ENCODE measurements at places on chromosomes 16 and 17.

DNA sequence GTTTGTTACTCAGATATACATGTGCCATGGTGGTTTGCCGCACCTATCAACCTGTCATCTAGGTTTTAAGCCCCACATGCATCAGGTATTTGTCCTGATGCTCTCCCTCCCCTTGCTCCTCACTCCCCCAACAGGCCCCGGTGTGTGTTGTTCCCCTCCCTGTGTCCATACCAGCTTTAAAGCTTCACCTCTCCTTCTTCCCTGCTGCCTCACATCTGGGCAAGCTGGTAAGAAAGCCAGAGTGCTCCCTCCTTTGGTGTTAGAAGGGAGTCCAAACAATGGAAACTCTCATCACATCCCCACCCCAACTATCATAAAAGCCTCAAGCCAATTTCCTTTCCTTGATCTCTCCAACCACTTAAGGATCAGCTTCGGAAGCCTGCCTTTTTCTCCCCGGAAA lies 1115.6 kb upstream of the GOT2 start:
- no peak for DNase-seq

DNA sequence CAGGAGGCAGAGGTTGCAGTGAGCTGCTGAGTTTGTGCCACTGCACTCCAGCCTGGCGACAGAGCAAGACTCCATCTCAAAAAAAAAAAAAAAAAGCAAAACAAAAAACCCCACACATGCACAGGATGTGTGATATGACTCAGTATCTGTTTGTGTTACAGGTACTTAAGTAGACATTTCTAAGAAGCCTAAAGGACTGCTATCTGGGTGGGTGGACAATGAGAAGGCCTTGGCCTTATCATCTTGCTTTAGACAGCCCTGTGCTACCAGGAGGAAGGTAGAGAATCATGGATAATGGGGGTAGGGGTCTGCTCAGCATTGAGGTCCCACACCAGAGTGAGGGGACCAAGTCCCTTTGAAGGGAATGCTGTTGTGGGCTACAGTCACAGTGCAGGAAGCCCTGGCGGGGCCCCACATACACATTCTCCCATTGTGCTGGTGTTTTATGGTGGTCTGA lies 26.7 kb downstream of the PLD6 start:
- DNase-seq: no peak

DNA sequence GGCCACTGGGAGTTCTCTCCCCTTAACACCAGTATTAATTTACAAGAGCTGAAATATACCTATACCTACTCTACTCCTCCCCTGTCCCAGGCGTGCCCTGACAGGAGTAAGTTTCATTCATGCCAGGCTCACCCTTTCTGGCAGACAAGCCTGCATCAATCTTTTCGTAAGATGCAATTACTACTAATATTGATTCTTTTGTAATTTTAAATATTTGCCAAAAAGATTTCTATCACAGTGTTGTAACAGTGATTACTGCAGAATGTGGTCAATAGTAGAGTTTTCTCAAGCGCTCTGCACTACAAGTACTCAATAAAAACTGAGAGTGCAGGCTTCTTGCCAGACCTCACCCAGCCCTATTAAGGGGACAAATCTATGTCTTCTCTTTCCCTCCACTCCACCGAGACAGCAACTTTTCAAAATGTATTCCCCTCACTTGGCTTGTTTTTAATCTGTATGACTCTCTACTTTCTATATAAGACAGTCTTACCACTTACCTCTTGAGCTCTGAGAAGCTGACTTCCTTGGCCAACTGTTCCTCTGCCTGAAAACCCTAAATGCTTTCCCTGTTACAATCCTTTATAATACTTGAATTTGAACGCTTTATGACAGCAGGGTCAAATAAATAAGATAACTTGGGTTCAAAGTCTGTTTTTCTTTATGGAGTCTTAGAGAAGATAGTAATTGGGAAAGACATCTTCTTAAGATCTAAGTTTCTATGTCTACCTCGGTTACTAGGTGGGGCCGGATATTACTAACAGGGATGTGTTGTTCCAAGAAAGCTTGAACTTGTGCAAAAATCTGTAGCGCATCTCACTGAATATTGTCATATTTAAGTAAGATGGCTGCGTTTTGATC lies at the start of gene TMIGD1:
TMIGD1 (minus strand) TSS at position 555 of the 858 bp plus-strand sequence. CDS start 1,924 bp downstream, outside the sequence.
- no peak for DNase-seq

GRCh38 chr17:72095316-72095715 lies 25.5 kb upstream of the SOX9 start:
- no peak for DNase-seq

GRCh38 chr16:87621976-87622713 lies 19.8 kb downstream of the JPH3 start:
- DNase-seq: no peak

DNA sequence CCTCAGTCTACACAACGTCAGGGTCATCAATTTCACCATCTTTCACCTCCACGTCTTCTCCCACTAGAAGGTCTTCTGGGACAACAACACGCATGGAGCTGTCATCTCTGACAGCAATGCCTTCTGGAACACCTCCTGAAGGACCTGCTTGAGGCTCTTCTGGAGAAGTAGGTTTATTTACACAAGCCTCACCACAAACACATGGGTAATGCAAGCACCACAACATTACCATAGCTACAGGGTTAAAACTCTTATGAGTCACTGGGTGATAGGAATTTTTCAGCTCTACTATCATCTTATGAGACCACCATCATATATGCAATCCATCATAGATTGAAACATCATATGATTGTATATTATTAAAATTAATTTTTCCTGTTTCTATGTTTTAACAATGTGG lies 215.4 kb downstream of the CHD9NB start:
- DNase-seq: no peak

GRCh38 chr16:30185683-30186421 lies 2.5 kb downstream of the CORO1A start:
- peak; percentile 78 for DNase-seq

DNA sequence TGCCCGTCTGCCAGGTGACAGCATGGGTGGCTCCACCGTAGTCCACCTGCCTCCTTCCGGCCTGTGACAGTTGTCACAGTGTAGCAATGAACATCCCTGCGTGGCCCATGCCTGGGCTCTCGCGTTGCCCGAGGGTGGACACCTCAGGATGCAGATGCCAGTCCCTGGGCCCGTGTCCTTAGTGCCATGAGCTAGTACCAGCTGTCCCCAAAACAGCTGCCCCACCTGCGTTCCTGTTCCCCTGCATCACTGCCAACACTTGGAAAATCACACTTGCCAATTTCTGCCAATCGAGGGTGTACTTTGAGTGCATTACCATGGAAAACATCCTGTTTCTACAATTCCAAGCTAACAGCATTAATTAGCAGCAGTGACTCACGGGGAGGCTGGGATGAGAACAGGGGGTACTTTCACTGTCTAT lies 9.0 kb upstream of the C16orf95 start:
- no peak for DNase-seq

GRCh38 chr17:4365628-4366326 lies 698 bp downstream of the UBE2G1 start:
- DNase-seq: peak; percentile 7

DNA sequence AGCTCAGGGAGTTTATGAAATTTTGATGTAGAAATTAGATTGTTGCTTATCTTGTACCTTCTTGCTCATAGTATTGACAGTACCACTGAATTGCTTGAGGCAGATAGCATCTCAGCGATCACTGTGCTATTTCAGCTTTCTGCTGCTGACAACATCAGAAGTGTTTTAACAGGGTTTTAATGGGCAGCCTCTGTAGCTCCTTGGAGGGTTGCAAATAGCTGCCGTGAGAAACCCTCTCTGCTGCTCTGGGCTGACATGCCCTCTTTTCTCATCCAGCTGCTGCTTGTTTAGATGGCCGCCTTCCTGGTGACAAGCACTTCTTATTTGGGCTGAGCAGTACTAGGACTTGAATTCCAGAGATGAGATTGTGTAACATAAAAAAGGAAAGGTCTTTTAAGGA lies 180.2 kb upstream of the TBX2 start:
- no peak for DNase-seq

GRCh38 chr16:3645504-3646347 lies 8.8 kb upstream of the DNASE1 start:
- no peak for DNase-seq

DNA sequence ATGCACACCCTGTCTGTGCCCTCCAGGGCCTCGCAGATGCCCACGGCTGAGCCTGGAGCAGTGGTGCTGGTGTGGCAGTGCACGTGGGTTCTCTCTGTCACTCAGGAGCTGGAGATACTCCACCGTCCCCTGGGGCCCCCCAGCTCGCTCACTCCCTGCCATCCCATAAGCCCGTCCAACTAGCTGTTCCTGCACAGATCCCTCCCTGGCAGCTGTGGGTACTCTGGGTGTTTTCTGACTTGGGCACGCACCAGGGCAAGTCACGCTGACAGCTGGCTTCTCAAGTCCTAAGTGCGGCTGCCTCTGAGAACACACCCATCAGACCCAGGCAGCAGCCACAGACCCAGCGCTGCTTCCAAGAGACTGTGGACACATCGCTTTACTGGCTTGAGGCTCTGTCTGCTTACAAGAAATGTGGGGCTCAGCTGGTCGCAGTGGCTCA lies 25.4 kb upstream of the ITGB4 start:
- no peak for DNase-seq

- DNase-seq: no peak
These were observed 53.5 kb downstream of the SOCS1 start for GRCh38 chr16:11202260-11203091.
